Thyroid gland (tissue), 4 donors: ENCODE measurements at places on chromosomes 6 and 20. TPM values are rescaled to one million over a fixed set of nuclear protein-coding genes. Genes with fewer than 3 reads are reported as not detected.

GRCh38 chr20:57657535-57658446 lies 37.6 kb upstream of the ZBP1 start:
- H3K36me3 ChIP-seq, result no peaks in the 10 kb centered on the region
- peak overlapping the region; percentile 12 for H3K27ac ChIP-seq
- H3K27me3 ChIP-seq, result no peaks in the 10 kb centered on the region
- peaks cover 15% of the 10 kb centered on the region for H3K4me1 ChIP-seq
- no peak overlapping the region for H3K4me3 ChIP-seq

Gene CAGE1
- total RNA-seq, result not detected

GRCh38 chr20:61841966-61842365 lies 223.7 kb downstream of the TAF4 start:
- no peaks in the 10 kb centered on the region for H3K27me3 ChIP-seq
- DNase-seq, result no peak
- H3K4me1 ChIP-seq, result no peaks in the 10 kb centered on the region

DNA sequence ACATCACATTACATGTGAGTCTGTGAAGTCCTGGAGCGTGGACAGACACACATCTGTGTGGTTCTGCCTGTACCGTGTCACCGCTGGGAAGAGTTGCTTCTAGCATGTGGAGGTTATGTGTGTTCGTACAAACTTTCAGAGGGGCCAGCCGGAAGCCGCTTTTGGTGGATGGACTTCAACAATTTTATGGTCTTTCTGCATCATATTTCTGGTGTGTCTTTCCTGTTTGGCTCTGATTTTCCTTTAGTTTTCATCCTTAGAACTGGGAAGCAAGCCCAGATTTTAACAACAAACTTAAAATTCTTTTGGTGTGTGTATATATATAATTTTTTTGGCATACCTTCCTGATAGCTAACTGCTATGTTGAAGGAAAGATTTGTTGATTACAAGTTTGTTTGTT lies 71.2 kb downstream of the TIAM2 start:
- H3K27me3 ChIP-seq, result no peaks in the 10 kb centered on the region
- DNase-seq, result no peak
- H3K27ac ChIP-seq, result no peak overlapping the region
- H3K4me3 ChIP-seq, result no peak overlapping the region
- no peaks in the 10 kb centered on the region for H3K36me3 ChIP-seq

Gene MEP1A
- not detected for total RNA-seq
